ENCODE measurements at places on chromosomes 2 and 18. TPM values are rescaled to one million over a fixed set of nuclear protein-coding genes. Genes with fewer than 3 reads are reported as not detected.

GRCh38 chr2:162732946-162733698, 105.4 kb downstream of the KCNH7 start:
- DNase-seq: no peak

DNA sequence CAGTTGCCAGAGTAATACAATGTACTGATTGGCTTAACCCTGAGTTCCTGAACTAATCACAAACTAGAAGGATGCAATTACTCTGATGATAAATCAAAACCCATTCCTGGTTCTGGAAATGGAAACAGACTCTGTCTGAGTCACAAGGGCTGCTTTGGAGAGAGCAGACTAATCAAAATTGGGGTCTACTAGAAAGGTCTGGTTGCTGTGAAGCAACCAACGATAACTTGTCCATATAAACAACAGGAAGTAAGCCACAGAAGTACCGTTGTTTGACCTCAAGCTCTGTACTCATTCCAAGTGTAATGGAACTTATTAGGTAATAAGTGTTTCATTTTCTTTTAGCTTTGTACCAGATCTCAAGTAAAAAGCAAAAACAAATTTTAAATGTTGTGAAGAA, 49.7 kb downstream of the RASGRP3 start:
- DNase-seq: peak; percentile 65

DNA sequence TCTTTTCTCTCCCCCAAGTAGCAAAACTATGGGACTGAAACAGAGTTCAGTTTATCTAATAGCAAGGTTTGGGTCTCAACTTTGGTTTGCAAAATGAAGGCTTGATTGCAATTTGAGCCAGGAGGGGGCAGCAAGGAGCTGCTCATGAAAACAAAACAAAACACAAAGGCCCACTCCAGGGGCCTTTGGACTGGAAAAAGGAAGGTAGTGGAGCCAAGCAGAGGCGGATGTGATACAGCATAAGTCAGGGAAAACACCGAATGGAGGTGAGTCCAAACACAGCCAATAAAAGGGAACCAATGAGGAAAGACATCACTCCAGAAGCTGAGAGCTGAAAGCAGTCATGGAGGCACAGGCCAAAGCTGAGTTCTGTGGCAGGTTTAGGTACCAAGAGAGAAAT, 799.7 kb upstream of the ACVR2A start:
- peak; percentile 7 for DNase-seq

DNA sequence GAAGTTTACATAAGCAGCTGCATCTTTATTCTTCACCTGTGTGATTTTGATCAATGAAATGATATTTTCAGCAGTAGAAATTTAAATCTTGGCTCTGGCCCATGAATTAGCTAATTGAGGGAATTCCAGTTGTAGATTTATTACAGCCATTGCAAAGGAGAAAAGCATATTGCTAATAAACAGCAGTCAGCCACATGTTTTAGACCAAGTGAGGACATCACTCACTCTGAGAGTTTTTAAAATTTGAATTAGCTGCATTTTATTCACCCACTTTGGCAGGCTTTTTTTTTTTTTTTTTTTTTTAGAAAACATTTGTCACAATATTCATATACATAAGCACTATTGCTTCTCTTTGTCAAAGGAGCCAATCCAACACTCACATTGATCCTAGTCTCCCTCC, 479.4 kb upstream of the VRK2 start:
- no peak for DNase-seq

- peak; percentile 88 for DNase-seq
Observed at GRCh38 chr2:162029287-162029901, 44.6 kb downstream of the DPP4 start.

DNA sequence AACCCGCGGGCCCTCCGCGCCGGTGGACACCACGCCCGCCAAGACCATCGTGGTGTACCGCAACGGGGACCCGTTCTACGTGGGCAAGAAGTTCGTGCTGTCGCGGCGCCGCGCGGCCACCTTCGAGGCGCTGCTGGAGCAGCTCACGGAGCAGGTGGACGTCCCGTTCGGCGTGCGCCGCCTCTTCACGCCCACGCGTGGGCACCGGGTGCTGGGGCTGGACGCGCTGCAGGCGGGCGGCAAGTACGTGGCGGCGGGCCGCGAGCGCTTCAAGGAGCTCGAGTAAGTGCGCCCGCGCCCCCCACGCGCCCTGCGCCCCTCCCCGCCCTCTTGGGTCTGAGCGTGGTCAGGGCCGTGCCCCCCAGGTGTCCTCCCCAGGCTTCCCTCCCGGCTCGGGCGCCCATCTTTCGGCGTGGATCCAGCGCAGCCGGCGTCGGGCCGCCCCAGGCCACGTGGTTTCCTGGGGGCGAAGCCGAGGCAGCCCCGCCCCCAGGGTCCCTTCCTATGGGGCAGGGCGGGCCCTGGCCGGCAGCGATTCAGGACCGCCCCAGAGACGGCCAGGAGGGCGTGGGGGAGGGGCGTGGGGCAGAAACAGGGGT, 481 bp downstream of the DCDC2C start:
- no peak for DNase-seq

- no peak for DNase-seq
Observed at GRCh38 chr2:55776479-55776878, 82.8 kb upstream of the PNPT1 start.

GRCh38 chr2:234422981-234423431, 73.9 kb downstream of the ARL4C start:
- DNase-seq: no peak

DNA sequence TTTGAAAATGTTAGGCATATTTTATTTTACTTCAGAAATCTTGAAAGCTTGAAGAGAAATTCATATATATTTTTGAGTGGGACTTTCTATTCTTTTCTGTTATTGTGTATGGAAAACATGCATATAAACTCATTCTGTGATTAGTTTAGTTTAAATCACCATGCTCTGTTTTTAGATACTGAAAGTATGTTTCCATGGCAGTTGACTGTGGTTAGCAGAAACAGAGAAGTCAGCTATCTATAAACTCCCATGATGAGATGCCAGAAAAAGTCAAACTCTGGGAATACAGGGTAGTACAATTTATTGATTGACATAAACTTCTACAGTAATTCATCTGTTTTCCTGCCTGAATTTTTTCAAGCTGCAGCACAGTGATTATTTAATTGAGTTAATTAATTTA, 905.3 kb upstream of the VRK2 start:
- DNase-seq: peak; percentile 33

- DNase-seq: no peak
Observed at GRCh38 chr18:74290794-74291471, 830 bp downstream of the CYB5A start.

- no peak for DNase-seq
Observed at GRCh38 chr2:150856596-150857281, 369.3 kb upstream of the RND3 start.

DNA sequence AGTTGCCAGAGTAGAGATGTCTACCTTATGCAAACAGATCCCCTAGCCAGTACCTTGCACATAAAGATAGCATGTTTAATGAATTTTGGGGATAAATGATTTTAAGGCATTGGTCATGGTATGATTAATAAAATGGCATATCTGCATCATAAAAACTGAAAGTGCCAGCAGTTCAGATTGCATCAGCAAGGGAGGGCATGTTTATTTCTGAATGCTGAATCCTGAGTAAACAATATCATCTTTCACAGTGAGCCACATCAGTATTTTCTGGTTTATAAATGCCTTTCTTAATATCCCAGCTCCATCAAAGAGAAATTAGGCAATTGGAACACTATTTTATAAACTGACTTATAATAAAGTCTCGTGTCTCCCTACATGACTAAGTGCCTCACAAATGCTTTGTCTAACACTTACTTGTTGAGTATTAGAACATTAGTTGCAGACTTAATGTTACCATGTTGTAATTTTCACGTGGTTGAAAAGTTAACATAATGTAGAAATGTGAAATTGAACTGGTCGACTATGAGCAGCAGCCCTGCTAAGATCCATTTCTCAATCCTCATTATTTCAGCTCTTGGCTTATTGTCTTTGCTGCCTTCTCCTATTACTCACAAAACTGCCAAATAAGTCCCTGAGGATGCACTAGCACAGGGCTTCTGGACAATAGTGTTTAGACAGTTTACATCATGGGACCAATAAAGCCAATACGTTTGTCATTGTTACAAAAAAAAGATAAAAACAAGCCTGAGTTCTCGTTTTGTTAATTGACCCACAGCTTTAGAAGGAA, 48.0 kb downstream of the LANCL1 start:
- DNase-seq: no peak

DNA sequence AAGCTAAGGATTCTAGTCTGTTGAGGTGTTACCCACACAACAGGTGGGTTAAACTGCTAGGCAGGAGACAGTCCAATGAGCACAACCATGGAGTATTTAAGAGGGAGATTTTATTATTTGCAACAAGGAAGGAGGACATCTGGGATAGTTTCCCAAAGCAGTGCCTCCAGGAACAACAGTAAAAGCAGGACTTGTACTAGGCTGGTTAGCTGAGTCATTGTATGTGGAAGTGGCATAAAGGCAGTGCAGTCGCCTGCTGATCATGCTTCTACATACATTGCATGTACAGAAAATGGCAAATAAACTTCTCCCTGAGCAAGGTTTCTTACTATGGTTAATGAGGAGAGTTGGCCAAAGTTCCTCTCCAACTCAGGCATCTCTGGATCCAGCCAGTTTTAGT, 46.1 kb upstream of the CYTIP start:
- DNase-seq: no peak

- no peak for DNase-seq
Observed at GRCh38 chr2:239804161-239805042, 220.7 kb downstream of the NDUFA10 start.

DNA sequence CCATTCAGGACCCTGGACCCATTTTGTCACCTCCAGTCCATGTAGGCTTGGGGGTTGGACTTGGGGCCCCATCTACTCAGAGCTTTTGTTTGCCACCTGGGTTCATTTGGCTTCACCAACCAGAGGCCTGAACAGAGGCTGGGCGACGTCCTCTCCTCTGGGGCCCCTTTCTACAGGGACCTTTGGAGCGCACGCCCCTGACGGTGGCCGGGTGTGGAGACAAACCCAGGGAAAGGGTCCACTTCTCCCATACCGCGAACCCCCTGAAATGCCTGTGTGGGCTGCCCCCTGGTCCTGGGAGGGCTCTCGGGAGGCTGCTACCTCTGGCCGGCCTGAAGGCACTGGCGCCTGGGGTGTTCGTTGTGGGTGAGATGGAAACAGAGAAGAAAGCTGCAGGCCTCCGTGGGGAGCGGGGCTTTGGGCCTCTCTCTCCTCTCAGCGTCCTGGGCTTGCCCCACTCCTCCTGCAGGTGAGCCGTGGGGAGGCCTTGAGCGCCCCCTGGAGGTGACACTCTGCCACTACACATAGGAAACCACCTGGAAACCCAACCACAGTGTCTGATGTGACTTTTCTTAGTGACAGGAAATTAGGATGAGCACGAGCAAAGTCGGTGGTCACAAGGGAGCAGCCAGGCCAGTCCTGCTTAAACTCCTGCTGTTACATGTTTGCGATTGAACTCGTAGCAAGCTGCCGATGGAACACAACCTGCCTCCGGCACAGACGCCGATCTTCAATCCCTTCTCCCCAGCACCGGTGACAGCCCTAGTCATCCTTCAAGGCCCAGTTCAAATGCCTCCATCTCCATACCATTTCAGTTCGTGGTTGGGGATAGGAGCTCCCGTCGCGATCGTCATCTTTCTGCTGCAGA, 12.0 kb upstream of the NTSR2 start:
- peak; percentile 11 for DNase-seq

DNA sequence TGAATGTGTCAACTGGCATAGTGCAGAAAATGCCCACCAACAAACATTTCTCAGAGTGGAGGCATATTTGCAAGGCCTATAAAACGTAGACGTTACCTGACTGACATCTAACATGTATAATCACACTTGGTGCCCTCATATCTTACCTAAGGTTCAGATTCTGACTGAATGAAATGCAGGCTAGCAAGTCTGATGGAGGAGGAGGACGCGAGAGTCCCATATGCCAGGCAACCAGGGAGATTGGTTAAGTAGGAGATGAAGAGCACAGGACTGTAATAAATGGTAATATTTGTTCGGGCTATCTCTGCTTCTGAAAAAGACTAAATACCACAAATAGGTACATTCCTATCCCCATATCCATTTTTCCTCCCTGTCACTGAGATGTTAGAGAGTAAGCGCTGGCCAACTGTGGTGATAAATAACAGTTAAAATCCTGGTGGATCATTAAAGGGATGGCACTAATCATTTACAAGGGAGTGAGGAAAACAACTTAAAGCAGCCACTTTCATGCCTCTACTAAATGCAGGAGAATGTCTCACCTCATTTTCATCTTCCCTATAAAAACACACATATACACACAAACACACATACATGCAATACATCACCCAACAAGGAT, 217.2 kb downstream of the TMEM163 start:
- DNase-seq: no peak

- no peak for DNase-seq
Observed at GRCh38 chr18:12692206-12692605, 10.3 kb downstream of the CEP76 start.

GRCh38 chr2:30280596-30281434, 49.5 kb downstream of the LBH start:
- no peak for DNase-seq

DNA sequence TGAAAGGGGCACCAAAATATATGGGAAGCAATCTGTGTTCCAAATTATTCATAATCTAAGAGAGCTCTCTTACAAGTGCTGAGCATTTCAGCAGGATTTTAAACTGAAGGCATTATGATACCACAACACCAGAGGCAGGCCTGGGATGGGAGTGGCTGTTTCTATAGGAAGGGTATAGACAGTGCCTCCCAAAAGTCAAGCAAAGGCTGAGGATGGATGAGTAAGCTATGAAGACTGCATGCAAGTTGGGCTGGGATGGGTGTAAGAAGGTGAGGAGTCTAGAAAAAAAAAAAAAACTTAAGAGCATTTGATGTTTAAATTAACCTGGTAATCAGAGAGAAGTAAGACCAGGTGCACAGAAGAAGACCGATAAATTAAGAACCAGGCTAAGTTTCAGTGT, 132.5 kb downstream of the OSR1 start:
- no peak for DNase-seq

KYNU gene
- total RNA-seq: 11.3 TPM

CNDP1 gene
- not detected for total RNA-seq

ICOS gene
- not detected for total RNA-seq

TMEFF2 gene
- 0.12 TPM for total RNA-seq

PROKR1 gene
- total RNA-seq: not detected

CPS1 gene
- total RNA-seq: 16.7 TPM

SERPINB5 gene
- total RNA-seq: not detected

ESCO1 gene
- total RNA-seq: 15.0 TPM

ZNF521 gene
- total RNA-seq: 20.4 TPM

UGT1A1 gene
- total RNA-seq: not detected

ANKRD30B gene
- 0.57 TPM for total RNA-seq

SP140 gene
- 2.0 TPM for total RNA-seq

PRKD3 gene
- 46.0 TPM for total RNA-seq

All from M059J (cell line).